Natural killer cell (primary cell): ENCODE measurements at places on chromosomes 2 and 18. TPM values are rescaled to one million over a fixed set of nuclear protein-coding genes. Genes with fewer than 3 reads are reported as not detected.
A peak's percentile ranks its signal among the peaks of the same experiment; 100 is the strongest.

DNA sequence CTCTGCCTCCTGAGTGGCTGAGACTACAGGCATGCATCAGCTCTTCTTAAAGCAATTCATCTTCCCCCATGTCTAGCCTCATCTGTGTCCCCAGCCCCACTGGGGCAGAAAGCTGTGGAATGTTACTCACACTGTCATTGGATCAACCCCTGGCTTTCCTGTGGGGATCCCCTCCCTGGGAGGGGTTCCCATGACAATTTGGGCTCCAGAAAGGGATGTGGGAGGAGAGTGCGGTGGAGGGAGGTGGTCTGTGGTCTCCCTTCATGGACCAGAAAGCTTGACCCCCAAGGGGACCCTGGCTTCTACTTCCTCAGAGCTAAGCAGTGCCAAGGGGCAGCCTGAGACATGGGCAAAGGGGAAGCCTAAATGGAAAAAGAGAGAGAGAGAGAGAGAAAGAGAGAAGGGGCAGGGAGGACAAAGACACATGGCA is 1.3 kb downstream of the NGEF start:
- no peaks in the 10 kb centered on the region for H3K27me3 ChIP-seq
- H3K4me3 ChIP-seq = no peak overlapping the region
- no peak overlapping the region for H3K27ac ChIP-seq
- H3K4me1 ChIP-seq = no peaks in the 10 kb centered on the region

DNA sequence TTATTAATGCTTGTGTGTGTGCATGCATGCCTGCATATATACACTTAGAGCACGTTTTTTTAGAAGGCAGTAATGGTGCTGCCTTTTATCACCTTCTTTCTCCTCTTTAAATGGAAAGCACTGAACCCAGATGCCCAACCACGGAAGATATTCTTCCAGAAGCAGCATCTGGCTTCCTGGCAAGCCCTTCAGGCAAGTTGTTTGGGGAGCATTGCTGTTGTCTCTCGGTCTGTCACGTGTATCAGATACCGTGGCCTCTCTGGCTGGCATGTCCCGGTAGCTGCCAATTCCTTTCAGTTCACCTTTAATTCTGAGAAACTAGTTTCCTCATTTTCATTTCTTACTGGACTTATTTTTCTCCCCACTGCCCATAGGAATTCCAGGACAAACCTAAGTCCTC is 587.8 kb downstream of the ARHGAP15 start:
- no peaks in the 10 kb centered on the region for H3K4me1 ChIP-seq
- no peak for DNase-seq
- no peaks in the 10 kb centered on the region for H3K27me3 ChIP-seq
- H3K36me3 ChIP-seq = peaks cover 3% of the 10 kb centered on the region

DNA sequence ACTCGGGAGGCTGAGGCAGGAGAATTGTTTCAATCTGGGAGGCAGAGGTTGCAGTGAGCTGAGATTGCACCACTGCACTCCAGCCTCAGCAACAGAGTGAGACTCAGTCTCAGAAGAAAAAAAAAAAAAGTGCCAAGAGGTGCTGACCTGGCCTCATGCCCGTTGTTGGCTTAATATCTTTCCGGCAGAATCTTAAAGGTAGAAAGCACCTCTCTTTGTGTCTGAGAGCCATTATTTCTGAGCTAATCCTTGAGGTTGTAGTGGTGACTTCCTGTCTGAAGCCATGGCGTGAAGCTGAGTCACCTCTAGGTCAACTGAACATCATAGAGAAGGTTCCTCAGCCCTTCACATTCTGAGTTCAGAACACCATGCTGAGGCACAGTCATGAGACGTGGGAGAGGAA is 60.4 kb downstream of the WDSUB1 start:
- no peak overlapping the region for H3K4me3 ChIP-seq
- H3K4me1 ChIP-seq = peaks cover 62% of the 10 kb centered on the region
- H3K27ac ChIP-seq = peak overlapping the region; percentile 1
- no peaks in the 10 kb centered on the region for H3K36me3 ChIP-seq
- H3K27me3 ChIP-seq = no peaks in the 10 kb centered on the region
- peak; percentile 47 for DNase-seq

DNA sequence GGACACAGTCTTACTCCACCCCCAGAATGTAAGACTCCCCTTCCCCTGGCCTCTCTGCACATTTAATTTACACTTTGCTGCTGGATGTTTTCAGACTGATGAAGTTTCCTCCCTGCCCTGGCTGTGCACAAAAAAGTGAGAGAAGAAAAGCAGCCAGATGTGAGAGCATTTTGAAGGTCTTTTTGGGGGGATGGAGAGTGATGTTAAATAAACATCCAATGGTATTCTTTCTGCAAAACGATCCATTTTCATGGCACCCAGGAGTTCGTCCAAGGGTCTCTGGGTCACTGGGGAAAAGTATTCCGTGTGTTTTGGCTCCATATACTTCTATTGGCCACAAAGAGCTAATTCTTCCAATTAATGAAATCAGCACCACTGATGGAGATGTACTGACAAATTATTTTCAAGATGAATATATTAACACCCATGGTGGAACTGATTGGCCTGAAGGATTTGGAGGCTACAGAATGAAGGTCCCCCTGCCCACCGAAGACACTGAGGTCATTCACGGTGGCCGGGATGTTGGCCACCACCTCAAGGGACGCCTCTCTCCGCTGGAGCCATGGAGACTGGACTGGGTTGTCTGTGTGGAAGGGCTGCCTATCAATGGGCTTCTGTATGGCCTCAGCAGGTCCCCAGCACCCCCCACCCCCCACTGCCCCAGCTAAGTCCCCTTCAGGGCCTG is 107.6 kb upstream of the PKDCC start:
- no peaks in the 10 kb centered on the region for H3K4me1 ChIP-seq
- H3K27ac ChIP-seq = no peak overlapping the region
- H3K36me3 ChIP-seq = no peaks in the 10 kb centered on the region
- no peak overlapping the region for H3K4me3 ChIP-seq
- no peaks in the 10 kb centered on the region for H3K27me3 ChIP-seq
- DNase-seq = no peak

- no peak within 1 kb of the TSS for H3K4me3 ChIP-seq
- H3K4me1 ChIP-seq = peaks cover 22% of the 10 kb centered on the region
- DNase-seq = no peak
- no peaks in the 10 kb centered on the region for H3K27me3 ChIP-seq
Measured at GRCh38 chr2:73892631-73893329, at the start of gene ACTG2. Gene ACTG2, plus strand, starts transcription at chr2:73893008. Its CDS starts 8,304 bp downstream, at chr2:73901312.

DNA sequence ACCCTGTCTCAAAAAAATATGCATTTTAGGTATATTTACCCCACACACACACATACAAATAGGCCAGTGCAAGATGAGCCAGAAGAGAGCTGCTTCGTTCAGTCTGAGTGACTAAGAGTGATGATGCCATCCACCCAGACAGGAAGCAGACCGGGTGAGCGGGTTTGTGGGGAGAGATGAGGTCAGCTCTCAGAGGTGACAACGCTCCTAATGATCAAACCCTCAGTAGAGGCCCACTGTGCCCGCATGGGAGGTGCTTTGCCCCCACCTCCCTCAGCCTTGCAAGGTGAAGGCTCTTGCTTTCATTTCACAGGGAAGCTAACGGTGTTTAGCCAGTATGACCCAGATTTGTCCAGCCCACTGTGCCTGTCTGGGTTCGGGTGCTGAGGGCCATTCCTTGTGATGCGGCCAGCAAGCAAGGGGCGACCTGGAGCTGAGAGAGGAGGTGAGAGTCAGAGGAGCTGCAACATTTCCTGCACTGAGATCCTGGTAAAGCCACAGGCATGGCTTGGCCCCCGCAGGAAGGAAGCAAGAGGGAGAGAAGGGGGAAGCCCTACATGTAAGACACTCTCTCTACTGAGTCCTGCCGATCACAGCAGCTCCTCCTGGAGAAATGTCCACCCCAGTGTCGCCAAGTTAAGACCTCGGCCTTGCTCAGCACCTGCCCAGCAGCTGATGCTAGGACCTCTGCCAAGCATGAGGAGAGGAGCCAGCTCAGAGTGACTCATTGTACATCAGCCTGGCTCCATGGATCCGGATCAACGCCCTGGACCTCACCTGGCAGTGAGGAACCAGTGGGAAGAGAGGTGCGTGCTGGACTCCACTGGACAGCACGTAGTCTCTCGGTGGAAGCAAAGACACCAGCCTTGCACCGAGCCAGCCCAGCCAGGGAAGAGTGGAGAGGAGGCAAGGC is 37.0 kb downstream of the NIFK start:
- peaks cover 29% of the 10 kb centered on the region for H3K4me1 ChIP-seq
- H3K4me3 ChIP-seq = peak overlapping the region; percentile 25
- peak; percentile 86 for DNase-seq
- no peaks in the 10 kb centered on the region for H3K36me3 ChIP-seq
- H3K27me3 ChIP-seq = no peaks in the 10 kb centered on the region

DNA sequence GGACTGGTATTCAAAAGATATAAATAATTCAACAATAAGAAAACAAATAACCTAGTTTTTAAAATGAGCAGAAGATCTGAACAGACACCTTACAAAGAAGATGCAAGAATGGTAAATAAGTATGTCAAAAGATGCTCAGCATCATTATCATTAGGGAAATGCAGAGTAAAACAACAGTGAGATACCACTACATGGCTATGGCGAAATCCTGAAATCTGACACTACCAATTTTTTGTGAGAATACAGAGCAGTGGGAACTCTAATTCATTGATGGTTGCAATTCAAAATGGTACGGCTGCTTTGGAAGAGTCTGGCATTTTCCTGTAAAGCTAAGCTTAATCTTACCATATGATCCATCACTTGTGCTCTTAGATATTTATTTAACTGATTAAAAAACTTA is 151.8 kb downstream of the UBR3 start:
- H3K36me3 ChIP-seq = peaks cover 8% of the 10 kb centered on the region
- H3K4me1 ChIP-seq = no peaks in the 10 kb centered on the region
- H3K4me3 ChIP-seq = no peak overlapping the region
- H3K27me3 ChIP-seq = no peaks in the 10 kb centered on the region
- no peak for DNase-seq
- H3K27ac ChIP-seq = no peak overlapping the region

- DNase-seq = no peak
- H3K27me3 ChIP-seq = no peaks in the 10 kb centered on the region
- no peak overlapping the region for H3K27ac ChIP-seq
- peaks cover 62% of the 10 kb centered on the region for H3K36me3 ChIP-seq
- H3K4me1 ChIP-seq = no peaks in the 10 kb centered on the region
Measured at GRCh38 chr2:190507135-190507534, 27.4 kb downstream of the NEMP2 start.

GRCh38 chr2:176039375-176039774 is 37.3 kb upstream of the LNPK start:
- H3K36me3 ChIP-seq = no peaks in the 10 kb centered on the region
- H3K4me3 ChIP-seq = no peak overlapping the region
- H3K4me1 ChIP-seq = no peaks in the 10 kb centered on the region
- peaks cover 5% of the 10 kb centered on the region for H3K27me3 ChIP-seq

GRCh38 chr2:197332641-197333040 is 22.1 kb upstream of the ANKRD44 start:
- no peaks in the 10 kb centered on the region for H3K36me3 ChIP-seq
- DNase-seq = no peak
- H3K27ac ChIP-seq = no peak overlapping the region
- H3K4me3 ChIP-seq = no peak overlapping the region
- no peaks in the 10 kb centered on the region for H3K4me1 ChIP-seq
- no peaks in the 10 kb centered on the region for H3K27me3 ChIP-seq

GRCh38 chr2:152647552-152647951 is 69.7 kb downstream of the PRPF40A start:
- no peaks in the 10 kb centered on the region for H3K27me3 ChIP-seq
- H3K36me3 ChIP-seq = peaks cover 6% of the 10 kb centered on the region
- no peak for DNase-seq
- H3K4me1 ChIP-seq = no peaks in the 10 kb centered on the region
- H3K27ac ChIP-seq = no peak overlapping the region
- no peak overlapping the region for H3K4me3 ChIP-seq

GRCh38 chr18:57023275-57023882 is 123.5 kb upstream of the BOD1L2 start:
- no peaks in the 10 kb centered on the region for H3K27me3 ChIP-seq
- H3K4me3 ChIP-seq = no peak overlapping the region
- no peaks in the 10 kb centered on the region for H3K4me1 ChIP-seq
- no peak for DNase-seq
- no peak overlapping the region for H3K27ac ChIP-seq

The KCNF1 gene
- not detected for total RNA-seq

The CHRNA1 gene
- total RNA-seq = not detected

The PCARE gene
- not detected for total RNA-seq

The FBXO48 gene
- 0.96 TPM for total RNA-seq

The GREB1L gene
- not detected for total RNA-seq
